H4 (cell line): ENCODE measurements at places on chromosomes 1 and 21. TPM values are rescaled to one million over a fixed set of nuclear protein-coding genes. Genes with fewer than 3 reads are reported as not detected.

Gene TEDDM1
- not detected in 2 replicates for total RNA-seq

Gene TMCC2
- total RNA-seq: 0.74 and 2.1 TPM in 2 replicates

GRCh38 chr1:92655197-92655801 lies 129.6 kb downstream of the EVI5 start:
- no peak for DNase-seq

DNA sequence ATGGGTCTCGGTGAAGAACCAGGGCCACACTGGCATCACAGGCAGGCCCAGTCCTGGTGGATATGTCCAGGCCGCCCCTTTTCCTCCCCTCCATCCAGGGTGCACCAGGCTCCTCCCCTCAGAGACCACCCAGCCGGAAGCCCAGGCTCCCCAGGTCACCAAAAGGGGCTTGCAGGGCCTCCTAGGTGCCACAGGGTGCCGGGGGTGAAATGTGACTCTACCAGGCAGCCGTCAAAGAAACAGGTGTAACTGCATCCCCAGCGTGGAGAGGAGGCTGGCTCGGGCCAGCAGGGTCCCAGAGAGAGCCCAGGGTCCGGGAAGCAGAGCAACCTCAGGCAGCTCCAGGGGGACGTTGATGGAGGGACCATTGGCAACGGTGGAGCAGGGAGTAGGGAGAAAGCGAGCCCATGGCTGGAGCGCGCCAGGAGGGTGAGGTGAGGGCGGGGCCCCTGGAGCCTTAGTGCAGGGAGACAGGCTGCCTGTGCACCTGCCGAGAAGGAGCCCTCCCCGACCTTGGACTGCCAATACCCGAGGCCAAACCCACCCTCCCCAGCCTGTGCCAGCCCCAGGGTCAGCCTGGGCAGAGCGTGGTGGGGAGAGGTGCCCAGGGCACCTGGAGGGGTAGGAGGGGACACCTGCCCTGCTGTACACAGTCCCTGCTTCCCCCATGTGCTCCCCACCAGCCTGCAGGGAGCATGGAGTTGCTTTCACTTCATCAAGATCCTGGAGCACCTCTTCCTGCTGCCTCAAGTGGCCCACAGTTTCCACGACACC lies 48.3 kb upstream of the POFUT2 start:
- no peak for DNase-seq

- no peak for DNase-seq
These were observed 267.8 kb upstream of the NRIP1 start for GRCh38 chr21:15332572-15332971.
